ENCODE measurements at places on chromosomes 7 and 10.
A peak's percentile ranks its signal among the peaks of the same experiment; 100 is the strongest.

GRCh38 chr10:117170244-117170643 lies 27.0 kb upstream of the KCNK18 start:
- DNase-seq = no peak

GRCh38 chr10:114849674-114850073 lies 28.1 kb downstream of the FHIP2A start:
- no peak for DNase-seq

- peak; percentile 22 for DNase-seq
Measured at GRCh38 chr7:34928052-34928451, 109.2 kb downstream of the DPY19L1 start.

- DNase-seq = no peak
Measured at GRCh38 chr7:114959931-114960330, 38.0 kb downstream of the MDFIC start.

- DNase-seq = no peak
Measured at GRCh38 chr7:68691261-68692216, 906.7 kb upstream of the AUTS2 start.

DNA sequence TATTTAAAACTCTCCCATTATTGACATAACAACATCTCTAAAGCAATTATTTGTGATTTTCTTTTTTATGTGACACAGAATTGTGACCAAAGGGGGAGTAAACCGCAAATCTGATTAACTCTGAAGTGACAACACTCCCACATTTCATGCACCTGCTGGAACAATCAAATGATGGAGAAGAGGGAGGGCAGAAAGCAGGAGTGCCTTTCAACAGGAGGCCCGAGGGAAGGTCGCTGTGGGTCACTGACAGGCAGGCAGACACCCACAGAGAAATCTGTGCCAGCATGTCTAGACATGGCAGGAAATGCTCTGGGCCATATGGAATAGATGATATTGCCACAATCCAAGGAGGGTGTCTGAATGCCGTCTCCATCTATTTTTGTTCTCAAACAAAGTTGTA lies 247.3 kb downstream of the DOCK4 start:
- peak; percentile 86 for DNase-seq

DNA sequence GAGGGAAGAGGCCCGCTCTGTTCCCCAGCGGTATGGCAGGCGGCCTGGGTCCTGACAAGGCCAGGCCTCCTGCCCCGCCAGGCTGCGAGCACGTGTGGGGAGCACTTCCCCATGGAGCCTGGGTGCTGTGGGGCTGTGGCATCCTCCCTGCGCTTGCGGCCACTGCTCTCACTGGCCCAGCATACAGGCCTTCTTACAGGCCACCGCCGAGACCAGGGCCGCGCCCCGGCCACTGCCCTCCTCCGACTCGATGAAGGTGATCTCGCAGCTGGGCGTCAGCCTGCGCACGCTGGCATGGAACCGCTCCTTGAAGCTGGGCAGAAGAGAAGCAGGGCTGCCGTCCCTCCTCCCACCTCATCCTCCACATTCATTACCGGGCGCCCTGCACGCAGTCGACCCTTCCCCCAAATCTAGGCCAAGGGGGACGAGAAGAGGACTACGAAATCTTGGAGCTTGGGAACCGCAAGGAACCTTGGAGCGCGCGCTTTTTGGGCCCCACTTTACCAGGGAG lies 3.9 kb upstream of the MYL7 start:
- DNase-seq = no peak

Data from COR-L47 (cell line).